ENCODE measurements at places on chromosomes 12 and 14.

- no peak for DNase-seq
Observed at GRCh38 chr14:102885737-102886447, 36.6 kb upstream of the AMN start.

- DNase-seq = no peak
Observed at GRCh38 chr12:49664591-49665239, 41.4 kb downstream of the PRPF40B start.

GRCh38 chr12:75713434-75713833, 202.0 kb upstream of the KRR1 start:
- DNase-seq = no peak

DNA sequence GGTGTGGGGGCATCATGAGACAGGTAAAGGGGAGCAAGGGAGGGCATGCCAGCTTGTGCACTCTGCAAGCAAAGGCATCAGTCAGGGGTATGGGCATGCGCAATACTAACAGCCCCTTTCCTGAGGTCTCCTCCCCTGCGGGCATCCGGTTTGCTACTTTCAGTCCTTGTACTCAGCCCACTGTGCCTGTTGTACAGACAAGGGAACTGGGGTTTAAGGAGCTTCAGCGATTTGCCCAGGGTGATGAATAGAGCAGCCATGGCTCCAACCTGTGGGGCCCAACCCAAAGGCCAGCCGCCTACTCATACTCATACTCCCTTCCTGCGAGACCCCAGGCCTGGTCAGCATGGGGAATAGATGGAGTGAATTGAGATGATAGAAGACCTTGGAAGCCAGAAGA, 66.7 kb downstream of the GALNT16 start:
- no peak for DNase-seq

GRCh38 chr12:57099766-57100165, 10.9 kb downstream of the NAB2 start:
- DNase-seq = no peak

Measured in stimulated activated CD4-positive, alpha-beta T cell treated with anti-CD3 and anti-CD28 coated beads, Interleukin-12 subunit alpha, Interleukin-12 subunit beta, amount 100 ng/mL, for 24 hours (primary cell).